ENCODE measurements at places on chromosomes 2 and 18. TPM values are rescaled to one million over a fixed set of nuclear protein-coding genes. Genes with fewer than 3 reads are reported as not detected.

C2orf66 gene
- not detected for total RNA-seq

RUFY4 gene
- total RNA-seq = not detected

WNT10A gene
- total RNA-seq = 0.12 TPM

- no peak for DNase-seq
These were observed 298.4 kb upstream of the MMADHC start for GRCh38 chr2:149885946-149886345.

GRCh38 chr2:173272849-173273248 lies 81.8 kb upstream of the CDCA7 start:
- no peak for DNase-seq

DNA sequence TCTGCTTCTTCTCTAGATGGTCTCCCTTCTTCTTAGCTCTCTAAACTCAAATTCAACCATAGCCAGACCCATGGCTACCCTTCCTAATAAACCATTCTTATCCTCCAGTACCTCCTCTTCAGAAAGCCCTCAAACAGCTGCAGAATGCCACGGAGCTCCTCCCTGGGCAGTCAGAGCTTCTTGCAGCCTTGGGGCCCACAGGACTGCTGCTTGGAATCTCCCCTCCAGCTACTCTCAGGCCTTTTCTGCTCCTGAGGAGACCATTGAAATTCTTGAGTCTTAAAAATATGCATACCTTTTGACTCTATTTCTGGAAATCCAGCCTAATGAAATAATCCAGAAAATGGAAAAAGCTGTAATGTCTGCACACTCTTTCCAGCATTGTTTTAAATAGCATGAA lies 30.7 kb downstream of the EFR3B start:
- no peak for DNase-seq

DNA sequence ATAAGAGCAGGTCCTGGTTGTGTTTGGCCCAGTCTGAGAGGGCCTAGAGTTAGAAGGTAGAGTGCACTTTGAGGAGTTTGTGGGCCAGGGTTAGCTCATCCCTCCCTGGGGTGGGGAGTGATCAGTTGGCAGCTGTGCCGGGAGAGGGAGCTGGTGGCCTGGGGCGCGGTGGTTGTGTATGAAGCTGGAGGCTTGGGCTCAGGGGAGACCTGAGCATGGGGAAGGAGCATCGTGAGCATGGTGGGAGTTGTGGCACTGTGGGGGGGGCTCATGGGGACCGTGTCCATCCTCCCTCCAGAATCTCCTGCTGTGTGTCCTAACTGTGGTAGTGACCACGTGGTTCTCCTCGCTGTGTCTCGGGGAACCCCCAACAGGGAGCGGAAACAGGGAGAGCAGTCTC lies 13.6 kb downstream of the STK11IP start:
- DNase-seq = no peak

DNA sequence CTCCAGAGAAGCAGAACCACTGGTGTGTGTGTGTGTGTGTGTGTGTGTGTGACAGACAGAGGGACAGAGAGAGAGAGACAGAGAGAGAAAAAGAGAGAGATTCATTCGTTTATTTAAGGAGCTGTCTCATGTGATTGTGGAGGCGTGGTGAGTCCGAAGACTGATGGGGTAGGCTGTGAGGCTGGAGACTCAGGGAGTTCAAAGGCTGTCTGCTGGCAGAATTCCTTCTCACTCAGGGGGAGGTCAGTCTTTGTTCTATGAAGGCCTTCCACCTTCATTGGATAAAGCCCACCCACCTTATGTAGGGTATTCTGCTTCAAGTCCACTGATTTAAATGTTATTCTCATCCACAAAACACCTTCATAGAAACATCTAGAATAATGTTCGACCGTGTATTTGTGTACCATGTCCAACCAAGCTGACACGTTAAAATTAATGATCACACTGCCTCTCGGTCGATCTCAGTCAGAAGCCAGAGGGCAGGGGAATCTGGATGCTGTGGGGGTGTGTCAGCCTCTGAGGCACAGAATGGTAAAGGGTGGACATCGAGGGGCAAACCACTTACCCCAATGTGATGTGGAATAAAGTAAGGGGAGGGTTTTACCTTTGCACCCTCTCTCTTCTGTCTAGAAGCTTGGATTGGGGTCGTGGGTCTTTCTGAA lies 275.6 kb downstream of the SLC4A3 start:
- DNase-seq = no peak
